ENCODE measurements at places on chromosomes 7 and 10.

DNA sequence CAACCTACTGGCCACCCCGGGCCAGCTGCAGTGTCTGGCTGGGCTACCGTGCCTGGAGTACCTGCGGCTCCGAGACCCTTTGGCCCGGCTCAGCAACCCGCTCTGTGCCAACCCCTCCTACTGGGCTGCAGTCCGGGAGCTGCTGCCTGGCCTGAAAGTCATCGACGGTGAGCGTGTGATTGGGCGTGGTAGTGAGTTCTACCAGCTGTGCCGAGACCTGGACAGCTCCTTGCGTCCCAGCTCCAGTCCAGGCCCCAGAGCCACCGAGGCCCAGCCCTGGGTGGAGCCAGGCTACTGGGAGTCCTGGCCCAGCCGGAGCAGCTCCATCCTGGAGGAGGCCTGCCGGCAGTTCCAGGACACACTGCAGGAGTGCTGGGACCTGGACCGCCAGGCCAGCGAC is 4.2 kb downstream of the RARRES2 start:
- no peak overlapping the region for H3K27ac ChIP-seq
- H3K27me3 ChIP-seq: peaks cover 18% of the 10 kb centered on the region
- DNase-seq: no peak
- H3K4me1 ChIP-seq: no peaks in the 10 kb centered on the region

DNA sequence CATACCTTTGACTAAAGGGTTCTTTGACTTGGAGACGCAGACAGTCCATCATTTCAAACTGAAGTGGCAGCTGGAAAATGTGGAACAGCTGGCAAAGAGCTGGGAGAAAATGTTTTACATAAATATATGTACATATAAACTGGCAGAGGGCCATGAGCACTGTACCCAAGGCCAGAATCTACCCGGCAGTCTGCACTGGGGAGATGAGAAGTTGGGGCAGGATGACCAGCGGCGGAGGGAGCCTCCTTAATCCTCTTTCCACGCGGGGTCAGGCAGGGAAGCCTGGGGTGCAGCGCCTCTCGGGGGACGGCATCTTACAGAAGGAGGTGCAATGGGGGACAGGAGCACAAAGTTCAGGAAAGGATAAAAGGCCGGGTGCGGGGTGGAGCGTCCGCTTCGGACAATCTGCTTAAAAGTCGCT is 1.3 kb downstream of the GLI3 start:
- no peak overlapping the region for H3K27ac ChIP-seq
- peaks cover 81% of the 10 kb centered on the region for H3K27me3 ChIP-seq
- no peaks in the 10 kb centered on the region for H3K36me3 ChIP-seq
- DNase-seq: no peak
- peak overlapping the region; percentile 70 for H3K4me3 ChIP-seq
- H3K4me1 ChIP-seq: peaks cover 12% of the 10 kb centered on the region

DNA sequence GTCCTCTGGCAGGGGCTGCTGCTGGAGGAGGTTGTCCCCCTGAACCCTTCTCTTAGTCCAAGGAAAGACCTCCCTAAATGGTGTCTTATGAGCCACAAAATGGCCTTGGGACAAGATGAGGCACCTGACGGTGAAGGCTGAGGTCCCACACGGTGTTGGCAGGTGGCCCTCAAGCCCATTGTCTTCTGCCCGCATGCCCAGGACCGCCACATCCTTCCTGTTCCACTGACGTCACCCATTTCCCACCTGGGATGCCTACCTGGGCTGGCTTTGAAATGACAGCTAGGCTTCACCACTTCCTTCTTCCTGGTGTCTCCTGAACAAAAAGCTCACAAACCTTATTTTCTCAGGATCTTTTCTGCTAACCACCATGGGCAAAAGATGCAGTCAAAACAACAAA is 2.1 kb upstream of the DMBT1 start:
- H3K4me1 ChIP-seq: peaks cover 9% of the 10 kb centered on the region
- no peak overlapping the region for H3K27ac ChIP-seq

DNA sequence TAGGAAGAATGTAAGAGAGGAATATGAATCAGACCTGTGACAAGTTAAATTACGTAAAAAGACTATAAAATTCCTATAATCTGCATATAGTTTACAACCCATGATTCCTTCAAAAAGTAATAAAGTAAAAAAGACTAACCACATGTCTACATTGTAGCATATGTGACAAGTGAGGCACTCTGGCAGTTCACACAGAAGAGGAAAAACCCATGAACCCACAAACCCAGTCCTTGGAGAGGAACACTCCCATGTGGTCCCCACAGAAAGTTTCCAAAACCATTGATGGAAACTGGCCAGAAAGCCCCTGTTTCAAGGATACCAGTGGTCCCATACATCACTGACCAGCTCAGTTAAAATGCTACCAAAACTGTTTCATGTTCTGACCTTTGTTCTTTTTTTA is 15.7 kb downstream of the KDM7A start:
- H3K27me3 ChIP-seq: no peaks in the 10 kb centered on the region
- peaks cover 62% of the 10 kb centered on the region for H3K4me1 ChIP-seq
- no peak for DNase-seq
- no peak overlapping the region for H3K4me3 ChIP-seq

GRCh38 chr7:80699721-80700256 is 61.3 kb downstream of the CD36 start:
- no peaks in the 10 kb centered on the region for H3K27me3 ChIP-seq
- no peak for DNase-seq
- H3K4me3 ChIP-seq: no peak overlapping the region
- H3K36me3 ChIP-seq: no peaks in the 10 kb centered on the region
- H3K27ac ChIP-seq: no peak overlapping the region
- H3K4me1 ChIP-seq: no peaks in the 10 kb centered on the region

DNA sequence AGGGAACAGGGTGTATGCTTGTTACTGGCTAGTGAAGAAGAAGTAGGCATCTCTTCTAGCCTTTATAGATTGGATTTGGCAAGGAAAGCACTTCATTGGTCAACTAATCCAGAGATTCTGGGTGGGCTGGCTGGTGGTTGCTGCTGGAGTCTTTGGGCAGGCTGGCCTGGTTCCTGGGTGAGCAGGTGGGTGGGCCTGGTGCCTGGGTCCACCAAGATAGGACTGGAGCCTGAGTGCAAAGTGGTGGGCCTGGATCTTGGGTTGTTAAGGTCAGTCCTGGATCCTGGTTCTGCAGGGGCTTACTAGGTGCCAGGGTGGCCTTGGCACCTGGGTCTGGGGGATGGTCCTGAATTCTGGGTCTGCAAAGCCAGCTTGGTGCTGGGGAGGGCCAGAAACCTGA is 482.4 kb upstream of the GHITM start:
- no peak for DNase-seq
- H3K36me3 ChIP-seq: no peaks in the 10 kb centered on the region
- H3K4me3 ChIP-seq: no peak overlapping the region
- no peak overlapping the region for H3K27ac ChIP-seq

DNA sequence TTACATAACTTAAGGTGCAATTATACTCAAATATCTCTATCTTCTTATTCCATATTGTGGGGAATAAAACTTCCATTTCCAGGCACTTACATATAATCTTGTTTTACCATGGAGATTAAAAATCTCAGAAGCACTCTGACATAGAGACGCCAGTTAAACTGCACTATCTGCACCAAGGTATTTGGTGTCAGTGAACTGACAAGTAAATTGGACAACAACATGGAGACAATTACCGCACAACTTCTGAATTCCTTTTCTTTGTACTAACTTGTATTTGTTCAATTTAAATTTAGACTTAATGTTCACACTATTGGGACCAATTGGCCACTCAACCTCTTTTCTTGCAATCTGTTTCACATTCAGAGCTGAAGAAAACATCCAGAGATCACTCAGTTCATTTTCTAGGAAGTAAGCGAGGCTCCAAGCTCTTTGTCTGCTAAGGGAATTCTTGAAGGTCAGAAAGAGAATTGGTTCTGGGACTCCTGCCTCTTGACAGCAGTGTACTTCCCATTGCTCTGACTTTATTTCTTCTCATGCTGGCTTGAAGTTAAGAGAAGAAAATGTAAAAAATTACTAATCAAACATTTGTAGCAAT is 184.7 kb downstream of the CHCHD3 start:
- no peaks in the 10 kb centered on the region for H3K27me3 ChIP-seq
- H3K27ac ChIP-seq: no peak overlapping the region
- peaks cover 3% of the 10 kb centered on the region for H3K36me3 ChIP-seq
- no peak overlapping the region for H3K4me3 ChIP-seq
- no peaks in the 10 kb centered on the region for H3K4me1 ChIP-seq
- DNase-seq: no peak

DNA sequence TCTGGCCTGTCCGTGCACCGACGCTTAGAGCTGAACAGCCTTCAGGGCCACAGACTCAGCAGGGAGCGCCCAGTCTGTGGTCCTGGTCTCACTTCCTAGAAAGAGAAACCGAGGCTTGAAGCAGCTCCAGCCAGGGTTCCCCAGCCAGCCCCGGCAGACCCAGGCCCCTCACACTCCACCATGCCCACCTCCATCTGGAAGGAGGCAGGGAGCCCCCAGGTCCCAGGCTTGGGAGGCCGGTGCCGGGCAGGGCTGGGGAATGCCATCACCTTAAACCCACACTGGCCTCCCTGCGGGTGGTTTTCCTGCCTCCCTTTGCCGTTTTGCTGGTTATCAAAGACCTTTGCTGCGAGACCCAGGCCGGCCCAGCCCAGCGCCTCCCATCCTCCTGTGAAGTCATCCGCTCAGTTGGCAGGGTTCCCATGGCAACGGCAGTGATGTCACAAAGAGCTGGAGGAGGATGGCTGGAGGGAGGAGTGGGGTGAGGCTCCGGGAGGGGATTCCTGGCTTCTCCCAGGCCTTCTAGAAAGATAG is 24.0 kb downstream of the ELFN1 start:
- no peaks in the 10 kb centered on the region for H3K4me1 ChIP-seq
- H3K27me3 ChIP-seq: peaks cover under 1% of the 10 kb centered on the region
- H3K4me3 ChIP-seq: no peak overlapping the region
- no peaks in the 10 kb centered on the region for H3K36me3 ChIP-seq
- no peak for DNase-seq
- no peak overlapping the region for H3K27ac ChIP-seq

GRCh38 chr10:70956029-70956759 is 67.8 kb upstream of the PCBD1 start:
- H3K36me3 ChIP-seq: no peaks in the 10 kb centered on the region
- H3K4me1 ChIP-seq: no peaks in the 10 kb centered on the region
- DNase-seq: no peak
- no peak overlapping the region for H3K27ac ChIP-seq
- no peak overlapping the region for H3K4me3 ChIP-seq
- no peaks in the 10 kb centered on the region for H3K27me3 ChIP-seq

DNA sequence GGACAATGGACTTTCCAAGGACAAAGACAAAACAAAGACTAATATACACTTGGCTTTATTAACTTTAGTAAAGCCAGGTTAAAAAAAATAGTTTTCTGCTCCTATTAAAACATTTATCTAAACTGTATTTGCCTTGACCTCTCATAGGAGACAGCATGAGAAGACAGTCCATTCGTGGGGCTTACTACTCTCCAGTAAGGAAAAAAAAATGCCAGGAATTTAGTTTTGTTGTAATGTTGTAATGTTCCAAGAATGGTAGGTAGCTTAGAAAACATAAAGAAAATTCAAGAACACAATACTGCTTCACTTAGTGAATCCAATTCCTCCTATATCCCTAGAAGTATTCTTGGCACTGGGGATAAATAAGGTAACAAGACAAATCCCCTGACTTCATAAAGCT is 81.7 kb downstream of the KMT2C start:
- peaks cover 45% of the 10 kb centered on the region for H3K36me3 ChIP-seq
- DNase-seq: no peak
- H3K4me3 ChIP-seq: no peak overlapping the region
- H3K27ac ChIP-seq: no peak overlapping the region
- H3K4me1 ChIP-seq: peaks cover 3% of the 10 kb centered on the region

GRCh38 chr10:96073722-96074121 is 30.3 kb downstream of the CCNJ start:
- no peak overlapping the region for H3K27ac ChIP-seq
- peaks cover 26% of the 10 kb centered on the region for H3K4me1 ChIP-seq
- H3K4me3 ChIP-seq: peak overlapping the region; percentile 20

DNA sequence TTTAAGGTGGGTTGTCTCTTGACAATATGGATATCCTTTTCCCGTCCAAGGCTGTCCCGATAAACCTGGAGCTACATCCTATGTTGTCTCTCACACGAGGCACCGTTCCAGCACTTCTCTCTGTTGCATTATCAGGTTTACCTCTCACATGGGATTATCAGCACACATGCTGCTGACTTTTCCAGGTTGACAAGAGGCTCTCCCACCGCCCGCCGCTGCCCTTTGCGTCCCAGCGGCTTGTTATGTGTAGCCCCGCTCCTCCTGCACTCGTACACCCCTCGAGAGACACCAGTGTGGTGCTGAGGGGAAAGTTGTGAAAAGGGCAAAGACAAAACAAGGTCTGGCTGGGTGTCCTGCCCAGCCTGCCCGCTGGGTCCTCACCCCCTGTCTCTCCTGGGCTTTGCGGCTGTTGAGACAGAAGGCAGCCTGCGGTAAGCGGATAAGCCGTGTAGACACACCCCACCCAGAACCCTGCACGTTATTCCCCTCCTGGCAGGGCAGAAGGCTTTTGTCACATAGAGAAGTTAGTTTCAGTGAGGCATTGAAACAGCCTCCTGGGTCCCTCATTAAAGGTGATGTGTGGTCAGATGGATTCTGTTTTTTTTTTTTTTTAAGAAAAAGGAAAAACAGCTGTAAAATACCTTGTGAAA is 38.7 kb downstream of the UBE3C start:
- no peaks in the 10 kb centered on the region for H3K4me1 ChIP-seq
- peaks cover 36% of the 10 kb centered on the region for H3K36me3 ChIP-seq
- no peak overlapping the region for H3K4me3 ChIP-seq
- no peak overlapping the region for H3K27ac ChIP-seq
- H3K27me3 ChIP-seq: no peaks in the 10 kb centered on the region

GRCh38 chr10:70594161-70594560 is 8.4 kb downstream of the PRF1 start:
- peaks cover 16% of the 10 kb centered on the region for H3K36me3 ChIP-seq
- no peak overlapping the region for H3K27ac ChIP-seq
- H3K4me1 ChIP-seq: peaks cover 10% of the 10 kb centered on the region

DNA sequence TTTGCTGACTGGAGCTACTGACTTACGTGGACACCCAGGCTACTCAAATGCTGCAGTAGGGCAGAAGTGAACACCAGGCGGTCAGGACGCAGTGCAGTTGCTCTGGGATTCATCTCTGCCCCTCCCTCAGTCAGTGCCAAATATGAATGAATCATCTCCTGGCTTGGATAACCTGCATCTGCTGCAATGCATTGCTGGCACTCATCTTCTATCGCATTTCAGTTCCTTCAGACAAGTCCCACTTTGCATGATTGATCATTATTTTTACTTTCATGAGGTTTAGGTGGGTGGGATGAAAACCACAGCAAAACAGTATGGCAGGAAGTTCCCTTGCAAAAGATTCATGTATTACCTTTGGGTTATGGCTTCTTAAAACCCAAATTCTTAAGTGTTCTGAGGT is 224.6 kb upstream of the NRP1 start:
- H3K36me3 ChIP-seq: no peaks in the 10 kb centered on the region
- no peak overlapping the region for H3K4me3 ChIP-seq
- no peaks in the 10 kb centered on the region for H3K27me3 ChIP-seq
- H3K27ac ChIP-seq: no peak overlapping the region
- DNase-seq: no peak
